ENCODE measurements at places on chromosomes 2 and 18.

- DNase-seq = no peak
Observed at GRCh38 chr2:98607741-98608115, 584 bp downstream of the COA5 start.

DNA sequence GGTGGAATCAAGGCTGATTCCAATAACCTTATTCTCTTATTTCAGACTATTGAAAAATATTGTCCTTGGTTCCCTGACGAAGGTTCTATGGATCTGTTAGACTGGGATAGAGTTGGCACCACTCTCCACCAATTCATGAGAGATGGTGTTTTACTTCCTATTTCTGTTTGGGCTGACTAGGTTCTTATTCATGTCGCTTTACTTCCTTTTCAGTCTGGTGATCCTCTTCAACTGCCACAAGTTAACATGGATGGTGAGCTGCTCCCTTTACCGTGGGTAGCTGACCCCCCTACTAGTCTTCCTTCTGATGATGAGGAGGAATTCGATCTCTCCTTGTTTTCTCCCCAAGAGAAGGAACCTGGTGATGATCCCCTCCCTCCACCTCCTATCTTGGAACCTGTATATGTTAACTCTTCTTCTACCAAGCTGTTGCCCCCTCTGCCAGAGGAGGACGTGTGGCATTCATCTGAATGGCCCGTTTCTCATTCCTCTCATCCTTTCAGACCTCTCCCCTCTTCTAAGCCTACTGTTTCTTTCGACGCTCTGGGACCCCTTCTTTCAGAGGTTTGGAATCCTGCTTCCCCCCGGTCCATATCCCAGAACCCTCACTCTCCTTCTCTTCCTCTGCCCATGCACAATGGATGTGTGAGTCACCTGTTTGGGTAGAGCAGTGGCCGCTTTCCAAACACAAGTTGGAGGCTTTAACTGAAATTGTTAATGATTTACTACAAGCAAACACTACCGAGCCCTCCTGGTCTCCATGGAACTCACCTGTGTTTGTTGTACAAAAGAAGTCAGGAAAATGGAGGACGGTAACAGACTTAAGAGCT, 13.5 kb upstream of the CNOT11 start:
- no peak for DNase-seq

GRCh38 chr2:47223980-47224379, 68.9 kb upstream of the STPG4 start:
- no peak for DNase-seq

GRCh38 chr18:21991886-21992285, 177.5 kb upstream of the GATA6 start:
- DNase-seq = no peak

GRCh38 chr2:9897331-9897737, 54.1 kb downstream of the TAF1B start:
- DNase-seq = peak; percentile 18

- no peak for DNase-seq
Observed at GRCh38 chr18:50398947-50399346, 24.1 kb downstream of the SKA1 start.

GRCh38 chr2:131641414-131642206, 113.9 kb downstream of the CCDC74A start:
- DNase-seq = no peak

DNA sequence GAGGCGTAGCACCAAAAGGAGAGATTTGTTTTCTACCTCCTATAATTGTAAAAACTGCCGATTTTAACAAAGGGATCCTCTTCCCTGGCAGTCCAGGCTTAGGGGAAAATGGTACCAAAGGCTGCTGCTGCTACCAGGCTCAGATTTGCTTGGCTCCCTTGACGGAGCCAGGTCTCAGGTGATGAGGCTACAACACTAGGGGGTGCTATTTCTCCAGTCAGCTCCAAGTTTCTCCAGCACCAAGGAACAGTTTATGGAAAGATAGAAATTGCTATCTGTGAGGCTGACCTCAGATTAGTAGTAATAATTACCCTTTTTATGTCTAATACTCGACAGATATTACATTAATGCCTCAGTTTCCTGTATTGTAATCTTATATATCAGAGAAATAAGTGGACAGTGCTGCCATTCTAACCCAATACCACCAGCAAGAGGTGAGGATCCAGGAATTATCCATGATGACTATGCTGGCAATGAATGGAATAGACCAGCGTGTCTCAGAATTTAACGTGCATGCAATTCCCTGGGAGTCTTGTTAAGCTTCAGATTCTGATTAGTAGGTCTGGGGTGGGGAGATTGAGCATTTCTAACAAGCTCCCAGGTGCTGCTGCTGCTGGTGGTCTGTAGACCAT, 111.3 kb downstream of the ESCO1 start:
- DNase-seq = peak; percentile 65

- no peak for DNase-seq
Observed at GRCh38 chr2:71882236-71882946, 265.3 kb downstream of the CYP26B1 start.

GRCh38 chr2:190755772-190756415, 107.0 kb downstream of the NAB1 start:
- no peak for DNase-seq

- no peak for DNase-seq
Observed at GRCh38 chr2:160252900-160253299, 52.8 kb upstream of the ITGB6 start.
